ENCODE measurements at places on chromosomes 7 and 10. TPM values are rescaled to one million over a fixed set of nuclear protein-coding genes. Genes with fewer than 3 reads are reported as not detected.
A peak's percentile ranks its signal among the peaks of the same experiment; 100 is the strongest.

Gene CYP26A1
- 0.31 TPM for total RNA-seq

GRCh38 chr10:74652664-74653063, 173.7 kb upstream of the KAT6B start:
- H3K36me3 ChIP-seq, result peaks cover 15% of the 10 kb centered on the region

- no peaks in the 10 kb centered on the region for H3K27me3 ChIP-seq
- no peak overlapping the region for H3K4me3 ChIP-seq
- peaks cover 32% of the 10 kb centered on the region for H3K36me3 ChIP-seq
- no peak for DNase-seq
Measured at GRCh38 chr10:119049777-119050176, 20.3 kb downstream of the NANOS1 start.

DNA sequence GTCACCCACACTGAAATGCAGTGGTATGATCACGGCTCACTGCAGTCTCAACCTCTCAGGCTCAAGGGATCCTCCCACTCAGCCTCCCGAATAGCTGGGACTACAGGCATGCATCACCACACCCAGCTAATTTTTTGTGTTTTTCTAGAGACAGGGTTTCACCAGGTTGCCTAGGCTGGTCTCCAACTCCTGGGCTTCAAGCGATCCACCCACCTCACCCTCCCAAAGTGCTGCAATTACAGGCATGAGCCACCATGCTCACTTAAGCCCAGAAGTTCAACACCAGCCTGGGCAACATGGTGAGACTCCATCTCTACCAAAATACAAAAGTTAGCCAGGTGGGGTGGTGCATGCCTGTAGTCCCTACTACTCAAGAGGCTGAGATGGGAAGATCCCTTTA, 33.5 kb downstream of the GDI2 start:
- peaks cover 70% of the 10 kb centered on the region for H3K36me3 ChIP-seq
- H3K4me1 ChIP-seq, result peaks cover 57% of the 10 kb centered on the region
- H3K27ac ChIP-seq, result no peak overlapping the region

DNA sequence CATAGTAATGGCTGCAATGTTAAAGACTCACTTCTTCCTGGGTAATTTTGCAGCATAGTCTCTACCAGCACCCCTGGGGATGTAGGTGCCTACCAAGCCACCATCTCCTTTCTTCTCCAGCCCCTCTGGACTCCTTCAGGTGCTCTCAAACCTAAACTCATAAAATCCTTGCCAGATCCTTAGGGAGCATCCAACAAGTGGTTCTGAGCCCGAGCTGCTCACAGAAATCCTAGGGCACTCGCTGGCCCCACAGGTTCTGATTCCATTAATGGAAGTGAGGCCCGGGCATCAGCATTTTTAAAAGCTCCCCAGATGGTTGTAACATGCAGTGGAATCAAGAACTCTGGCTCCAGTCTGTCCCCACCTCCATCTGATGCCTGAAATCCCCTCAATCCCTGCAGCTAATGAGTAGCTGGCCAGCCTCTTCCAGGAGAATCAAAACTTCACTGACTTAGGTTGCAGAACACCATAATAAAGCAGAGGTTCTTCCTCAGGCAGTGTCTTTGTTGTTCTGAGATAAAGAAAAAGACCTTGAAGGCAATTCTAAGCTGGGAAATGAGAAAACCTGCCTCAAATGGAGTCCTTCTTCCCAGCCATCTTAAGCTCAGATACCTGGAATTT, 336.8 kb downstream of the KCNMA1 start:
- peaks cover 4% of the 10 kb centered on the region for H3K36me3 ChIP-seq
- DNase-seq, result no peak
- no peaks in the 10 kb centered on the region for H3K4me1 ChIP-seq
- H3K4me3 ChIP-seq, result no peak overlapping the region

DNA sequence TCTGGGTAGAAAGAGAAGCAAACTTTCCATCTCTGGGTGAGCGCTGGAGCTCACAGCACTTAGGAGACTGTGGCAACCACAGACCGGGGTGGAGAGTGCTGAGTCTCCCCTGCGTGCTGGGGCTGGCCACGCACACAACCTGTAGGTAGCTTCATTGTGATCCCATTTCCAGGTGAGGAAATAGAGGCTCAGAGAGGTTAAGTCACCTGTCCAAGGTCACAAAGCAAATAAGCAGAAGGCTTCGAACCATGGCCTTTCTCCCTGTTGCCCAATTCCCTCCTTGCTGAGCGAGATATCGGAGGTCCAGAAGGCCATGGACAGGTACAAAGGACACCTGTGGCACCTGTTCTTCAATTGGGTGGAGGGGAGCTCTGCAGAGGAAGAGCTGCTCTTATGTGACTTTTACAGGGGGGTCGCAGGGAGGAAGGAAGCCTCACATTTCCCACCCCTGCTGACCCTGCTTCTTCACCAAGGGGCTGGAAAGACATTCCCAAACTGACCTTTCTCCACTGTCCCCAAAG, 39.4 kb downstream of the ZCCHC24 start:
- H3K27ac ChIP-seq, result no peak overlapping the region
- peaks cover 6% of the 10 kb centered on the region for H3K27me3 ChIP-seq
- no peak overlapping the region for H3K4me3 ChIP-seq
- DNase-seq, result no peak

DNA sequence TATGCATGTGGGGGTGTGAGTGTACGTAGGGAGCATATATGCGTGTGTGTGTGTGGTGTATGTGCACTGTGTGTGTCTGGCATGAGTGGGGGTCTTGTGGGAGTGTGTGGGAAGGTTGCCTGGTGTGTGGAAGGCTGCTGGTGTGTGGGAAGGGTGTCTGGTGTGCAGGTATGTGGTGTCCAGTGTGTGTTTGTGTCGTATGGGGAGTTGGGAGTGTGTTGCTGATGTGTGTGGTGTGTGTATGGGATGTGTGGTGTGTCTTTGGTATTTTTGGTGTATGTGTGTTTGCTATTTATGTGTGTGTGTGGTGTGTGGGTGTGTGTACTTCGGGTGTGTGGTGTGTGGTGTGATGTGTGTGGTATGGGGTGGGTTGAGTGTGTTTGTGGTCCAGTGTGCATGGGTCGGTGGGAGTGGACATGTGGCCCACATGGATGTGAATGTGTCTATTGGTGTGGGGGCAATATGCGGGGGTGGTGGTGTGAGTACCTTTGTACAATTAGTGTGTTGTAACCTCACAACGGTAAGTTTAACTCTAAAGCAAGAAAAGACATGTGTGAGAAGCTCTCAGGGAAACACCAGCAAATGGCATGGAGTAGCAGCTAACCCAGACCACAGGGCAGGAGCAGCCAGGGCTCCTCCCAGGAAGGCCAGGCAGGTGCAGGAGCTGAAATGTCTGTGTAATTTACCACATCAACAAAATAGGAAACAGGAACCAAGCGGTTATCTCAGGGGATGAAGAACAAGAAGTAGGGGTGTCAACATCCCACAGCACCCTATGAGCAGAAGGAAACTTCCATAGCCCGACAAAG, 11.9 kb downstream of the ANTXRL start:
- H3K4me1 ChIP-seq, result peaks cover 22% of the 10 kb centered on the region
- DNase-seq, result peak; percentile 28
- H3K4me3 ChIP-seq, result no peak overlapping the region
